ENCODE measurements at places on chromosomes 7 and 10. TPM values are rescaled to one million over a fixed set of nuclear protein-coding genes. Genes with fewer than 3 reads are reported as not detected.

DNA sequence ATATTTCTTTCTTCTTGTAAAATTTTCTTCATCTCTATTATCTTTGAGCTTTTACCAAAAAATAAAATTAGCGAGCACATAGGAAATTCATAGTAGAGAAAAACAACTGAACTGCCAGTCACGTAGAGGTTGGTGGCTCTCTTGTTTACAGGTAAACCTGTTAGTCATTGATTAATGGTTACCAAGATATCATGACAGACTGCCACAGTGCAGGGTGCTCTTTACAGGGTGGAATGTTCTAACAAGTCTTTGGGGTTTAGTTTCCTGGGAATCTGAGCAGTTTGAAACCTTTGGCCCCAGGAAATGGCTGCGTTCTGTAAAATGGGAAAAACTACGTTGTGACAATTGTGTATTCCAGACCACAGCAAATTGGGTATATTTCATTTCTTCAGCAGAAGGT, 407.3 kb upstream of the ADARB2 start:
- no peak for DNase-seq

- DNase-seq, result no peak
Observed at GRCh38 chr10:21990449-21990848, 13.1 kb downstream of the DNAJC1 start.

DNA sequence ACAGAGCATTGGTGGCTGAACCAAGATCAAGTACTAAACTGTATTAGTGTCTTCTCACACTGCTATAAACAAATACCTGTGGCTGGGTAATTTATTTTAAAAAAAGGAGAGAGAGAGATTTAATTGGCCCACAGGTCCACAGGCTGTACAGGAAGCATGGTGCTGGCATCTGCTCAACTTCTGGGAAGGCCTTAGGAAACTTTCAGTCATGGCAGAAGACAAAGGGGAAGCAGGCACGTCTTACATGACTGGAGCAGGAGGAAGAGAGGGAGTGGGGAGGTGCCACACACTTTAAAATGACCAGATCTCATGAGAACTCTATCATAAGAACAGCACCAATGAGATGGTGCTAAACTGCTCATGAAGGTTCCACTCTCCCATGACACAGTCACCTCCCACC, 95.2 kb upstream of the JCAD start:
- DNase-seq, result no peak

GRCh38 chr10:89421018-89421476, 6.7 kb downstream of the IFIT5 start:
- no peak for DNase-seq

DNA sequence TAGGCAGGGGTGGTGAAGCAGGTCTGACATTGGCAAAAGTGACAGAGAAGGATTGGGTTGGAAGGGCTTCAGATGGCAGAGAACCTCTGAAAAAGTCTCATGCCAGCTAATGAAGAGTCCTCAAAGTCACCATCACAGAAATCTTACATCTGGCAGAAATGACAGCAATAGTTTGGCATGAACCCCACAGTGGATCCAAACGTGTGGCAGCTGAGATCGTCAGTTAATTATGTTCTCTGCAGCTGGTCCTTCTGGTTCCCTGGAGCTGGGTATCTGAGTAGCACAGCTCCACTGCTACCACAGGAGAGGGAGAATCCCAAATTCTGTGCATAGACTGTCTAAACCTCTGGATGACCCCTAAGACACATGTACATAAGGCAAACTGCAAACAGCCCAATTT, 73.4 kb downstream of the ALOX5 start:
- no peak for DNase-seq

- no peak for DNase-seq
Observed at GRCh38 chr10:15361131-15361530, 10.0 kb downstream of the FAM171A1 start.

The CYP3A5 gene
- not detected for total RNA-seq

GRCh38 chr10:62900829-62901571, 84.8 kb upstream of the EGR2 start:
- no peak for DNase-seq

DNA sequence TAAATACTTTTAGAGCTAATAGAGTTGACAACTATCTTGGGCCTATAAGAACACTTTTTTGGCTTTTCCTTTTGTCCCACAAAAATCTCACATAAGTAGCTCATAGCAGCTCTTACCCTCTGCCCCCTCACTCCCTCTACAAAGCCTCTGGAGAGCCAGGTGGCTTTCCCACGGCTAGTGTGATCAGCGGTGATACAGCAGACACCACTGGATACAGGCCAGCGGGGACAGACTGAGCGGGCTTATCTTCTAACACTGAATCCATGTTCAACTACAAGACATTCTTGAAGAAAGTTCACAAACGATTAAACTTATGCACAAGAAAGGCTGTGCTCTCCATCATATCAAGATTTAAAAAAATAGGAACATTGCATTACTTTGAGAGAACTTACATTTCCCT, 377.2 kb downstream of the PARD3 start:
- DNase-seq, result no peak
